Glutamatergic neuron (in vitro differentiated cells): ENCODE measurements at places on chromosomes 11 and 22.

DNA sequence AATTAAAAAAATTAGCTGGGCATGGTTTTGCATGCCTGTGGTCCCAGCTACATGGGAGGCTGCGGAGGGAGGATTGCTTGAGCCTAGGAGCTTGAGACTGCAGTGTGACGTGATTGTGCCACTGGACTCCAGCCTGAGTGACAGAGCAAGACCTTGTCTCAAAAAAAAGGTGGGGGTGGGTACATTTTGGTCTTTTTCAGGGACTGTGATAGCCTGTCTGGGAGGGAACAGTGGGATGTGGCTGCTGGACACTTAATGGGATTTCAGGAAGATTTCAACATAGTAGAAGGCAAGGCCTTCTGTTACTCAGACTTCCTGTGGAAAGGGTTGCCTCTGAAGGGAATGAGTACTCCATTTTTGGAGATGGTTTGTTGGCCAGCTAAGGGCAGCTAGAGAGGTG lies 40.6 kb downstream of the RELT start:
- no peak for DNase-seq
- no peak overlapping the region for H3K4me3 ChIP-seq
- no peak overlapping the region for H3K27ac ChIP-seq
- H3K27me3 ChIP-seq, result peaks cover 2% of the 10 kb centered on the region
- H3K4me1 ChIP-seq, result peaks cover 5% of the 10 kb centered on the region

DNA sequence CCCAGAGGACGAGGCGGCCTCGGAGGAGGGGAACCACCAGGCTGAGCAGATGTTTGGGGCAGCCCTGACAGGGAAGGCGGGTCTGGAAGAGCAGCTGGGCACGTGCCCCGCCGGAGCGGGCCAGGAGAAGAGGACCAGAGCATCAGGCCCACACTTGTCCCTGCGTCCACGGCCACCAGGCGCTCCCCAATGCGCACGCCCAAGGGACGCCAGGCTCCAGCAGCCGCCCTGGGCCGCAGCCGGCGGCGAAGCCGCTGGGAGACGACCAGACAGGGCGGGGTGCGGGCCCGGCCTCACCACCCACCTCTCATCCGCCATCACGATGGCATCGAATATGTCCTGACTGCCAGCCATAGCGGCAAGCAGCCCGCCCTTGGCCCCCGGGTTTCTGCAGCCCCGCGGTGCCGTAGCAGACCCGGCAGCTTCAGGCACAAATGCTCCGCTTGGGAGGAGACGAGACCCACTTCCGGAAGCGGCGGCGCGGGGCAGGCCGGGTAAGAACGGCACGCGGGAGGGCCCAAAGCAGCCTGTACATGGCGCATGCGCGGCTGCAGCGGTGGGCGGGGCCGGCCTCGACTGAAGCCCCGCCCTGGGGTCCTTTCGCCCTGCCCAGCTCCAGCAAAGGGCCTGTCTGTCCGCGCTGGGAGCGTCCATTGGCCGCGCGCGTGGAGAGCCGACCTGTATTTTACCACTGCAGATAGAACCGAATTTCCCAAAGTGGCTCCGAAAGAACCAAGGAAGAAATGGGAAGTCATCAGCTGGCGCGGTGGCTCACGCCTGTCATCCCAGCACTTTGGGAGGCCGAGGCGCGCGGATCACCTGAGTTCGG lies at the start of gene LTO1:
LTO1 (minus strand) TSS at position 468 of the 829 bp plus-strand sequence; CDS start at position 354, 114 bp downstream.
- H3K27me3 ChIP-seq, result peaks cover 3% of the 10 kb centered on the region
- H3K36me3 ChIP-seq, result no peaks in the 10 kb centered on the region
- DNase-seq, result peak; percentile 98
- peak within 1 kb of the TSS; percentile 94 for H3K4me3 ChIP-seq
- H3K27ac ChIP-seq, result peak within 1 kb of the TSS; percentile 94
- H3K4me1 ChIP-seq, result peaks cover 14% of the 10 kb centered on the region

DNA sequence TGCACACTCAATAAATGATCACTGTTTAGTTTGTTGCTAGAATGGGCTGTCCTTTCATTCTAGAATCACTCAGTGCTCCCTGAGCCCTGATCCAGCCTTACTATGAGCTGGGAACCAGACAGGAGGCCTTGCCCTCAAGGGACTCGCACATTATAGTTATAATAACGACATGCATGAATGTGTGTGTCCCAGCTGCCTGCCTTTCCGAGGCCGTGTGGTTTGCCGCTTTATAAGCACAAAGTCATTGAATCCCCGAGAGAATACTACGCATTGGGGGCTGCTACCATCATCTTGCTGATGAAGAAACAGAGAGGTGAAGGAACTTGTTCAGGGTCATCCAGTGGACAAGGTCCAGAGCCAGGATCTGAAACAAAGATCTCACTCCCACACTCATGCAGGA lies 75.7 kb downstream of the NFAM1 start:
- H3K27ac ChIP-seq, result peak overlapping the region; percentile 40
- peak overlapping the region; percentile 6 for H3K4me3 ChIP-seq
- peaks cover 17% of the 10 kb centered on the region for H3K27me3 ChIP-seq
- peaks cover 3% of the 10 kb centered on the region for H3K36me3 ChIP-seq
- H3K4me1 ChIP-seq, result peaks cover 39% of the 10 kb centered on the region

GRCh38 chr11:66766681-66767080 lies 37.7 kb upstream of the SPTBN2 start:
- DNase-seq, result no peak
- H3K4me1 ChIP-seq, result no peaks in the 10 kb centered on the region
- no peak overlapping the region for H3K4me3 ChIP-seq
- peaks cover 6% of the 10 kb centered on the region for H3K36me3 ChIP-seq
- H3K27me3 ChIP-seq, result no peaks in the 10 kb centered on the region

DNA sequence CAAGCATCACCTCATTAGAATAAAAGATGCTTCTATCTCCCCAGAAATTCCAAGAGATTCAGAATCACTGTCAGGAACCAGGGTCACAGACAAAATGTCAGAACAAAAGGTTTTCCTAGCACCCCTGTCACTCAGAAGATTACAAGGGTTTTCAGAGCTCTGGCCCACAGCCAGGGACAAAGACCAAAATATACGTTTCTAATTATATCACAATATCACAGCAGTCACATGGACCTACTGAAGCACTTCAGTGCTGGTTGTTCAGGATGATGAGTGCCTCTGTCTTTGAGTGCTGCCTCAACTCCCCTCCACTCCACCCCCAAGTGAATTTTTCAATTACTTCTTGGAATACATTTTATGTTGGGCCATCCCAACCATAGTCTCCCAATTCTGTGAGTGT lies 21.9 kb upstream of the RTL6 start:
- H3K4me3 ChIP-seq, result no peak overlapping the region
- no peaks in the 10 kb centered on the region for H3K36me3 ChIP-seq
- no peak for DNase-seq
- H3K4me1 ChIP-seq, result peaks cover 5% of the 10 kb centered on the region
- H3K27me3 ChIP-seq, result no peaks in the 10 kb centered on the region
- no peak overlapping the region for H3K27ac ChIP-seq

DNA sequence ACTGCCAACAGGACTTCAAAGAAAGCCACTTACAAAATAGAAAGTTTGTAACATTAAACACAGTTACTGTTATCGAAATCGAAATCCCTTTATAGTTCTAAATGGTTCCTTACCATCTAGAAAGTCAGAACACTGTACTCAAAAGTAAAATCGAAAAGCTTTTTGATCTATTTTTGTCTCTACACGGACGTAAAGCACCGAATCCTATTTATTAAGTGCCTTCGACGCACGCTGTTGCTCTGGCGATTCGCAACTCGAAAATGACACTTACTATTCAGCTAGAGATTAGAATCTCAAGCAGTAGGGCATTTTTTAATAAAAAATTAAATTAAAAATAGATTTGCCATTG lies 78.3 kb downstream of the LARGE1 start:
- H3K36me3 ChIP-seq, result peaks cover 3% of the 10 kb centered on the region
- H3K27me3 ChIP-seq, result no peaks in the 10 kb centered on the region
- H3K4me3 ChIP-seq, result no peak overlapping the region

- DNase-seq, result no peak
- H3K27ac ChIP-seq, result no peak overlapping the region
These were observed 18.6 kb downstream of the CREB3L1 start for GRCh38 chr11:46296059-46296527.

- H3K4me1 ChIP-seq, result peaks cover 22% of the 10 kb centered on the region
- peak overlapping the region; percentile 33 for H3K27ac ChIP-seq
- no peak overlapping the region for H3K4me3 ChIP-seq
- no peaks in the 10 kb centered on the region for H3K36me3 ChIP-seq
These were observed 29.6 kb downstream of the RTN4R start for GRCh38 chr22:20238536-20238900.

DNA sequence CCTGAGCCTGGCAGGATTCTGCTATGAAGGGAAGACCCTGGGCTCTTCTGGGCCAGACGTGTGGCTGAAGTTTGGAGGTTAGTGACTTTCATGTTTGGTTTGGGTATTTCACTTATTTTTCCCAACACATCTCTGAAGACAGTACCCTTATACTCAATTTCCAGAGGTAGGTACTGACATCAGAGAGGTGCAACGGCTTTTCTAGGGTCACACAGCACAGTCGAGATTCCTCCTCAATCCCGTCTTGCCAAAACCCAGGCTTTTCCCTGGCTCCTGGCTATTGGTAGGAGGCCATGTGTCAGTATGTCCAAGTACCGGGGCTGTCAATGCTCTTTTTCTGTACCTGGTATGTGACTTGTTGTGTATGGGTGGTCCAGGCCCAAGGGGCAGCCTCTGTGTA lies 6.1 kb upstream of the PMM1 start:
- no peak overlapping the region for H3K27ac ChIP-seq
- DNase-seq, result no peak
- H3K4me3 ChIP-seq, result no peak overlapping the region
- peaks cover 5% of the 10 kb centered on the region for H3K27me3 ChIP-seq

DNA sequence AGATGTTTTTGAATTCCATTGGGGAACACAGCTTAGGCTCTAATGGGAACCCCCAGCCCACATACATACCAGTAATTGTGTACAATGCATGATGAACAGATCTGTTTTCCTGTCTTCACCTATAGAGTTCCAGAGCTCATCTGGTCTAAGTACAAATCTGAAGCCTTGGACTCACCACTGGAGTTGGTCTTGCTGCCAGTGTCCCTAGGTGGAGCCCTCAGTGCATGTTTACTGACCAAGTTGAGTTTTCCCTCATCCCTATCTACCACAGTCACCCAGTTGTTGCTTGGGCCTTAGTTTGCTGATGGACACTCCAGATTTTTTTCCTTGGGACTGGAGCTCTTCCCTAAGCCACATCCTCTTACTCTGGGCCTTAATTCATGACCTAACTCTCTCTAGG lies 159.2 kb upstream of the DDI1 start:
- H3K4me3 ChIP-seq, result no peak overlapping the region
- no peaks in the 10 kb centered on the region for H3K36me3 ChIP-seq
- H3K4me1 ChIP-seq, result no peaks in the 10 kb centered on the region
- H3K27ac ChIP-seq, result no peak overlapping the region

- peaks cover 4% of the 10 kb centered on the region for H3K27me3 ChIP-seq
- H3K36me3 ChIP-seq, result no peaks in the 10 kb centered on the region
- DNase-seq, result no peak
These were observed 64.7 kb upstream of the WNT7B start for GRCh38 chr22:46041642-46042041.

- H3K36me3 ChIP-seq, result no peaks in the 10 kb centered on the region
- H3K4me1 ChIP-seq, result no peaks in the 10 kb centered on the region
- no peaks in the 10 kb centered on the region for H3K27me3 ChIP-seq
- H3K4me3 ChIP-seq, result no peak overlapping the region
- no peak overlapping the region for H3K27ac ChIP-seq
These were observed 1.3 kb downstream of the MRPL23 start for GRCh38 chr11:1948389-1948788.

DNA sequence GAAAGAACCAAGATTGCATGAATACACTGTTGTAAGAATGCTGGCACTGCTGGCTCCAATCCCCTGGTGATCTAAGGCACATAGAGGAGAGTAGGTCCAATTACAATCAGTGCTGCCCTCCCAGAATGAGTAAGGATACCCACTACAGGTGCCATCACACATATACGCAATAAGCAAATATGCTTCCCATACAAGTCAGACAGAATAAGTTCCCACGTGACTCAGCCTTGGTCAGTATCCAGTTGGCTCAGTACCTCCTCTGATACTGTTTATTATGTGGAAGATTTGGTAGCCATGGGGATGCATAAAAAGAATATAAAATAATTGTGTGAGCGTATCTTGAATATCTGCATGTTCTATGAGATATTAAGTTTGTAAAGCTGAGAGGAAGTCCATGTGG lies 8.9 kb upstream of the OR2D3 start:
- H3K4me3 ChIP-seq, result no peak overlapping the region
- no peaks in the 10 kb centered on the region for H3K36me3 ChIP-seq
- DNase-seq, result no peak
- no peak overlapping the region for H3K27ac ChIP-seq

DNA sequence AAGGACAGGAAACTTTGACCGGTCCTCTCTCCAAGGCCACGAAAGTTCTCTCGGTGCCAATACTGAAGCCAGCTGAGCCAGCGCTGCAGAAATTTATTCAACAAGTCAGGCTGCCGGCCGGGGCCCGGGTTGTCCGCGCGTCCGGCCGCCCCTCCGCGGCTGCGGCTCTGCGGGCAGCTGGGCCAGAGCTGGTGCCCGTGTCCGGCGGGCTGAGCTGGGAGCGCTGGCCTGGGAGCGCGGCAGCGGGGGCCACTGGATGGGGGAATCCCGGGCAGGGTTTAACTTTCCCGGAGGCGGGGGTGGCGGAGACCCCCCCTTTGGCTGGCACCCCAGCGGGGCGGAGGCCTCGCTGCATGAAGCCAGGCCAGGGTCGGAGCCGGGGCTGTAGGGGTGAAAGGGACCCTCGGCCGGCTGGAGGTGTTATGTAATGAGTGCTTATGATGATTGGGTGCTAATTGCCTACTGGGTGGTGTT lies 12.3 kb upstream of the CACNA1I start:
- peaks cover 8% of the 10 kb centered on the region for H3K27me3 ChIP-seq
- H3K4me3 ChIP-seq, result peak overlapping the region; percentile 75
- no peak overlapping the region for H3K27ac ChIP-seq
- H3K36me3 ChIP-seq, result no peaks in the 10 kb centered on the region
- no peak for DNase-seq

- peak; percentile 89 for DNase-seq
- peaks cover 4% of the 10 kb centered on the region for H3K4me1 ChIP-seq
- H3K27ac ChIP-seq, result no peak overlapping the region
- H3K27me3 ChIP-seq, result peaks cover 3% of the 10 kb centered on the region
- H3K36me3 ChIP-seq, result no peaks in the 10 kb centered on the region
These were observed 31.8 kb downstream of the BID start for GRCh38 chr22:17742527-17742902.

DNA sequence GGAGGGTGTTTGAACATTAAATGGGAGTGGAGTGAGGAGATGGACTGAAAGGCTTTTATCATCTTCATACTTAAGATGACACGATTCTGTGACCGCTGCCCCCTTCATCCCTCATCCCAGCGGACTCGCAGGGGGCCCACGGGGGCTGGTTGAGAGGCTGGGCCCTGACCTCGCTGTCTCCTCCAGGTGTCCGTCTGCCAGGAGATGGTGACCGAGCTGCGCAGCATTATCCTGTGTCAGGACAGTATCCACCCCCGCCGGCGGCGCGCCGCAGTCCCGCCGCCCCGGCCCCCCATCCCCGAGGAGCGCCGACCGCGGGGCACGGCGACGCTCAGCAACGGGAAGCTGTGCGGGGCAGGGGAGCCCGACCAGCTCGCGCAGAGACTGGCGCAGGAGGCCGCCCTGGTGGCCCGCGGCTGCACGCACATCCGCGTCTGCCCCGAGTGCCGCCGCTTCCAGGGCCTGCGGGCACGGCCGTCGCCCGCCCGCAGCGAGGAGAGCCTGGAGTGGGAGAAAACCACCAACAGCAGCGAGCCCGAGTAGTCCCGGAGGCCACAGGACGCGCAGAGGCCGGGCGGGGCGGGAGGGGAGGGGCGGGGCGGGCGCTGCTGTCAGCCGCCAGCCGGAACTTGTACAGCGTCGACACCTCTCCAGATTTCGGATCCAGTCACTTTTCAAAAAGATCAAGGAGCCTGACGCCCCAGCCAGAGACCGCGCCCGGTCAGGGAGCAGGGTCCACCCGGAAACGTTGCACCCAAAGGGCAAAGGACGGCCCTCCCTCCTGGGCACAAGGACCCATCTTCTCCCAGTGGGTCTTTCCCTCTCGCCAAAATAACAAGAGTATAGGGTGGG lies 38.0 kb upstream of the TBCEL start:
- peak overlapping the region; percentile 89 for H3K4me3 ChIP-seq
- peaks cover 4% of the 10 kb centered on the region for H3K4me1 ChIP-seq
- no peak overlapping the region for H3K27ac ChIP-seq
- peak; percentile 78 for DNase-seq
- H3K36me3 ChIP-seq, result peaks cover 4% of the 10 kb centered on the region
